ENCODE measurements at places on chromosomes 6 and 20. TPM values are rescaled to one million over a fixed set of nuclear protein-coding genes. Genes with fewer than 3 reads are reported as not detected.

- no peak overlapping the region for H3K4me3 ChIP-seq
- peaks cover 14% of the 10 kb centered on the region for H3K4me1 ChIP-seq
- DNase-seq = peak; percentile 75
- H3K36me3 ChIP-seq = no peaks in the 10 kb centered on the region
- H3K27ac ChIP-seq = no peak overlapping the region
These were observed 19.1 kb upstream of the CHMP4B start for GRCh38 chr20:33791959-33792597.

DNA sequence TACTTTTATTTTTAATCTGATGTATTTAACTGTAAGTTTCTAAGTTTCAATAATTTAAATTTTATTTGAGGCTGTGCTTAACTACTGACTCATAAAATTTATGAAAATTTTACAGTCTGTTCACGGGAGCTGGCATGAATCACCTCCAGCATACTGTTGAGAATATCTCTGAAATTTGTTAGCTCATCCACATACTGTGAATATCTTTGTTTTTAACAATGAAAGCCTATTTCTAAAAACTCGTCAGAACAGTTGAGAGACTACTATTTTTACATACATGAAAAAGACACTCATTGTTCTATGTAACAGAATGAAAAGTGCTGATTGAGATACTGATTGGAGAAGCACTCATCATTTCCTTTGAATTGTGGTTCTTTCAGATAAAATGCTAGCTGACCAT lies 749.3 kb downstream of the TENT5A start:
- H3K27me3 ChIP-seq = no peaks in the 10 kb centered on the region
- H3K4me3 ChIP-seq = no peak overlapping the region
- DNase-seq = no peak
- peaks cover 17% of the 10 kb centered on the region for H3K36me3 ChIP-seq
- H3K4me1 ChIP-seq = no peaks in the 10 kb centered on the region

- H3K4me3 ChIP-seq = no peak overlapping the region
- no peaks in the 10 kb centered on the region for H3K36me3 ChIP-seq
- 0 out of 2 replicates have a peak overlapping the region, but pooled peaks have one; percentile 46 for H3K27ac ChIP-seq
- no peaks in the 10 kb centered on the region for H3K4me1 ChIP-seq
These were observed 16.2 kb downstream of the BNIP5 start for GRCh38 chr6:36320475-36320874.

GRCh38 chr6:105886814-105887544 lies 199.2 kb upstream of the PRDM1 start:
- no peak overlapping the region for H3K4me3 ChIP-seq
- H3K4me1 ChIP-seq = peaks cover 18% of the 10 kb centered on the region
- no peaks in the 10 kb centered on the region for H3K27me3 ChIP-seq
- no peak for DNase-seq
- peaks cover 10% of the 10 kb centered on the region for H3K36me3 ChIP-seq

- H3K4me3 ChIP-seq = no peak overlapping the region
- no peaks in the 10 kb centered on the region for H3K27me3 ChIP-seq
- H3K36me3 ChIP-seq = no peaks in the 10 kb centered on the region
- no peak overlapping the region for H3K27ac ChIP-seq
- no peak for DNase-seq
- peaks cover 4% of the 10 kb centered on the region for H3K4me1 ChIP-seq
These were observed 3.6 kb upstream of the MAS1 start for GRCh38 chr6:159887146-159887545.

DNA sequence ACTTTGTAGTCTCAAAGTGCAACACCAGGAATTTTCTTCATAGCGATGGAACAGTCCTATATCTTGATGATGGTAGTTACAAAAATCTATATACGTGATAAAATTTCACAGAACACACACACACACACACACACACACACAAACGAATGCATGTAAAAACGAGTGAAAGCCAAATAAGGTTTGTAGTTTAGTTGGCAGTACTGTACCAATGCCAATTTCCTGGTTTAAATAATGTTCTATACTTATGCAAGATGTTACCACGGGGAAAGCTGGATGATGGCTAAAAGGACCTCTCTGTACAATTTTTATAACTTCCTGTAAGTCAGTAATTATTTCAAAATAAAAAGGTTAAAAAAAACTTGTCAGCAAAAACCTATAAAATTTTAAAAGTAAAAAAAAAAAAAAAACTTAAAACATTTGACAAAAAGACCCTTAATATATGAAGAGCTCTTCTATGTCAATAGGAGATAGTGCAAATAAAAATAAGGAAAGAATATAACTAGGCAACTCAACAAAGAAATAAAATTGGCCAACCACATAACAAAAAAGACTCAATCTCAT lies 37.6 kb downstream of the PDSS2 start:
- H3K27me3 ChIP-seq = no peaks in the 10 kb centered on the region
- no peak for DNase-seq
- no peak overlapping the region for H3K27ac ChIP-seq
- H3K4me3 ChIP-seq = no peak overlapping the region

DNA sequence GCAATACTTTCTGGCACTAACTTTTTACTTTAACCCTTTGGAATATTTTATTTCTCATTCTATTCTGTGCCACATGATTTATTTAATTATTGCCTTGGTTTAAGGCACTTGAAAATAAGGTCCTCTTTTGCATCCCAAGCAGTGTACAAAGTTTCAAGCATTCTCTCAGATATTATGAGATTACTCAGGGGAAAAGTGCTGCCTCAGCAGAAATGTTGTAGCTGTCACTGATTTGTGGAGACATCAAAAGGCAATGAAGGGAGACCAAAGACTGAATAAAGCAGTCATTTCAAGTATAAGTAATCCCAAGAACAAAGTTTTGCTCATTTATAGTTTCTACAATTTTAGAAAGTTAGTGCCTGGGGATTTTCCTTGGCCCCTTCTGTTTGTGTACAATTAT lies 253.0 kb downstream of the RNF144B start:
- no peaks in the 10 kb centered on the region for H3K4me1 ChIP-seq
- no peaks in the 10 kb centered on the region for H3K36me3 ChIP-seq
- H3K27ac ChIP-seq = no peak overlapping the region
- no peaks in the 10 kb centered on the region for H3K27me3 ChIP-seq
- no peak for DNase-seq

DNA sequence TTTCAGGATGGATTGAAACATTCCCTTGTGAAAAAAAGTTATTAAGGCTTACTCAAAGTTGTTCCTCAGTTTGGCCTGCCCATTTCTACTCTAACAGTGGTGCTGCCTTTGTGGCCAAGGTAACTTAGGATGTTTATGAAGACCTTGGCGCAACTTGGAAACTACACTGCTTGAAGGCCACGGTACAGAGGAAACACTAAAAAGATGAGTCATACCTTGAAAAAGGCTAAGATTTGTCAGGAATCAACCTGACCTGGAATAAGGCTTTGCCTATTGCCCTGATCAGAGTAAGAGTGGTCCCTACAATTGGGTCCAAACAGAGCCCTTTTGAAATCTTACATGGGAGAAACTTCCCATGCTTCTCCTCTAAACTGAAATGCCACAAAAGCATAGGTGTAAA lies 119.9 kb upstream of the MOCS1 start:
- no peak for DNase-seq
- peaks cover 11% of the 10 kb centered on the region for H3K36me3 ChIP-seq
- H3K27ac ChIP-seq = no peak overlapping the region
- H3K27me3 ChIP-seq = peaks cover 4% of the 10 kb centered on the region
- H3K4me1 ChIP-seq = no peaks in the 10 kb centered on the region
- no peak overlapping the region for H3K4me3 ChIP-seq

DNA sequence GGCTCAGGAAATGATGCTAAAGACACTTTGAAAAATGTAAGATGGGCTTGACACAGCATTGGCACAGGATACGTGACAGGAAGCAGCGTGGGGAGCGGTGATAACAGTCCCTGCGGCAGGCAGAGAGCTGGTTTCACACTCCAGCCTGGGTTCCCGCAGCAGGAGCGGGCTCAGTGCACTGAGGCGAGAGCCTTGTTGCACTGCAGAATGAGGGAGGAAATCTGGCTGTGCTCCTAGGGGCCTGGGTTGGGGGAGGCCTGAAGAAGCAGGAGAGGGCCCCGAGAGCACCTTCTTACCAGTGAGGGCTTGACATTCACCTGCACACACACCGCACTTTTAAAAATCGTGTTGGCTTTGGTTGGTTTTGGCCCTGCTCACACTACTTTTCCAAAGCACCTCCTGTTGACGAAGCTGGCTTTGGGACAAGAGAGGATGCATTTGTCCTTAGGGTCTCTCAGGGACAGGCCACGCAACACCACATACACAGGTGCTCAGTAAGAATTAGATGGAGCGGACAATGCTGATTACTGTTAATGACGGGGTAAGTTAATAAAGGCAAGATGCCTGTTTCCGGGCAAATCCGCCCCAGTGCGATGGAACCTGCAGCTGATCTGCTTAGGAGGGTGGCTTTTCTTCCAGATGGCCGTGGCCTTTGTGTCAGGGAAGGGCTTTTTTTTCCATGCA lies 49.4 kb upstream of the ARMC2 start:
- DNase-seq = no peak
- no peak overlapping the region for H3K4me3 ChIP-seq
- no peaks in the 10 kb centered on the region for H3K27me3 ChIP-seq
- H3K27ac ChIP-seq = 0 out of 2 replicates have a peak overlapping the region, but pooled peaks have one; percentile 10
- H3K36me3 ChIP-seq = no peaks in the 10 kb centered on the region

- H3K4me1 ChIP-seq = peaks cover 24% of the 10 kb centered on the region
- no peaks in the 10 kb centered on the region for H3K27me3 ChIP-seq
- peak; percentile 80 for DNase-seq
- peak overlapping the region; percentile 34 for H3K27ac ChIP-seq
- H3K4me3 ChIP-seq = no peak overlapping the region
These were observed 82.3 kb upstream of the RIPOR2 start for GRCh38 chr6:25017932-25018567.

DNA sequence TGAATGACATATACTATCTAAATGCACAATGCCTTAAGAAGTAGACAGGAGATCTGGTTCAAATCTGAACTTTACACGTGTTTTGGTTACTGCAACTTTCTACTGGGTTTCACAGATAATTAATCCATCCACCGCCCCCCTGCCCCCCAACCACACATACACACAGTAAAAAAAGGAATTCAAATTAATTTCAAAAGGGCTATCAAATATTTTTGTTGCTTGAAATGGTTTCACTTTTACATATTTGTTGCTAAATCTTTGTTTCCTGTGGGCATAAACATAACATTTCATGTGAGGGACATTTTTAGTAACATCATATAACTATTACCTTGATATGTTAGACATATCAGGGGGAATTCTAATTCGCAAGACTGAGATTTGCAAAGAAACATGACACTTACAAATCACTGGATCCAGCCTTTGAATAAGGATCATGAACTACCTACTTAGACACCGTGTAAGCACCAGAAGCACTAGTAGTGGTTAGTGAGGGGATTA lies 7.5 kb downstream of the NEDD9 start:
- no peaks in the 10 kb centered on the region for H3K27me3 ChIP-seq
- DNase-seq = no peak
- H3K27ac ChIP-seq = peak overlapping the region; percentile 46

GRCh38 chr20:15842872-15843271 lies 730.4 kb downstream of the KIF16B start:
- no peaks in the 10 kb centered on the region for H3K27me3 ChIP-seq
- H3K36me3 ChIP-seq = no peaks in the 10 kb centered on the region
- no peak overlapping the region for H3K4me3 ChIP-seq

GRCh38 chr6:29519291-29520010 lies 31.7 kb upstream of the MAS1L start:
- no peak overlapping the region for H3K4me3 ChIP-seq
- H3K4me1 ChIP-seq = peaks cover 2% of the 10 kb centered on the region
- peaks cover 23% of the 10 kb centered on the region for H3K36me3 ChIP-seq
- no peak overlapping the region for H3K27ac ChIP-seq
- DNase-seq = no peak

DNA sequence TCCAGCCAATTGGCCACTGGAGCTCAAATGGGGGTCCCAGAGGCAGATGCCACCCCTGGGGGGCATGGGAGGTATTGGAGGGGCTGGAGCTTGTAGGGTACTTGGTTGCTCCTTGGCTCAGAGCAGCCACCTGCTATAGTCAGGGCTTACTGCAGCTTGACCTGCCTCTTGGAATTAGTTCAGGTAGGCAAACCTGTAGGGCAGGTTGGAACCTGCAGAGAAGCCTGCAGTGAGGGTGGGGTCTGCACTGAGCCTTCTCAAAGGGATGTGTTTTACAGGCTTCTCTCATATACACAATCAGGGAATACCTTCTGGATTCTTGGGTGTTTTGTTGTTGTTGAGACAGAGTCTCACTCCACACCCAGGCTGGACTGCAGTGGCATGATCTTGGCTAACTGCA lies 94.2 kb upstream of the MYL9 start:
- no peaks in the 10 kb centered on the region for H3K27me3 ChIP-seq
- H3K36me3 ChIP-seq = peaks cover 3% of the 10 kb centered on the region
- no peak overlapping the region for H3K4me3 ChIP-seq
- no peak overlapping the region for H3K27ac ChIP-seq
- no peak for DNase-seq

DNA sequence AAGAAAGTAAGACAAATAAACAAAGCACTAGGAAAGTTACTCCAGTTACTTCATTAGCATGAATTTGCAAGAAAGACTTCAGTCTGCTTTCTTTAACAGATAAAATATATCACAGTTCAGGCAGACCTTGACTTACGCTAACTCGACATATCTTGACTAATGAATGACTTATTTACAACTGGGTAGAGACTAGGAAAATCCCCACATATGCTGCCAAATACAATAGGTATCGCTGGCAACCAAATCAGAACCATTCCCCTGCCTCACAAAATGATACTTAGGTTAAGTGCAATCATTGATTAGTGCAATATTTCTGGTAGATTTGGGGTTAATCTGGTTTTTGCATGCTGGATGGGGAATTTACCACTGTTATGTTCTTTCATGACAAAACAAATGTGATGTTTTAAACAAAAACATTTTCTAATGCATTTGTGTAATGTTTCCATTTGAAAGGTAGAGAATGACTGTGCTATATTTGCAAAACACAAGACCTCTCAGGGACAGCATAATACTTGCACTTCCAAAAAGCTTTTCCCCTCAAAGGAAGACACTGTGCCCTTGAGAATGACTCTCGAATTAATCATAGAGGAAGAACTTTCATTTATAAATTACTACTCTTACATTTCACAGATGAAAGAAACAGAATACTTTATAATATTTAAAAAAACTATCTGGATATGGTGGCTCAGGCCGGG lies 101.6 kb downstream of the PRKN start:
- no peaks in the 10 kb centered on the region for H3K27me3 ChIP-seq
- DNase-seq = no peak
- H3K4me1 ChIP-seq = peaks cover 42% of the 10 kb centered on the region

RIMS4 gene
- total RNA-seq = 24.8 TPM

VSTM2L gene
- total RNA-seq = 1.9 TPM

ARMC12 gene
- total RNA-seq = 1.4 TPM

FILIP1 gene
- 5.1 TPM for total RNA-seq

FAM162B gene
- 1.6 TPM for total RNA-seq

HSPA1L gene
- total RNA-seq = 1.9 TPM

KIF25 gene
- total RNA-seq = 1.1 TPM

IL20RA gene
- 1.3 TPM for total RNA-seq

SRSF12 gene
- 4.0 TPM for total RNA-seq

SLC26A8 gene
- total RNA-seq = 0.80 TPM

PACSIN1 gene
- 12.6 TPM for total RNA-seq

SLC22A7 gene
- not detected for total RNA-seq

Data from WTC11 (cell line).